ENCODE measurements at places on chromosomes 3 and 15. TPM values are rescaled to one million over a fixed set of nuclear protein-coding genes. Genes with fewer than 3 reads are reported as not detected.

- no peak within 1 kb of the TSS for H3K27ac ChIP-seq
- no peaks in the 10 kb centered on the region for H3K36me3 ChIP-seq
- H3K4me1 ChIP-seq: no peaks in the 10 kb centered on the region
- no peak for DNase-seq
These were observed at the start of gene GJD2 for GRCh38 chr15:34754674-34755418. Gene GJD2, minus strand, starts transcription at chr15:34754998. Its CDS starts 510 bp downstream, at chr15:34754488.

- H3K27me3 ChIP-seq: no peaks in the 10 kb centered on the region
- no peaks in the 10 kb centered on the region for H3K36me3 ChIP-seq
- no peak overlapping the region for H3K4me3 ChIP-seq
- DNase-seq: no peak
These were observed 7.5 kb downstream of the HEXA start for GRCh38 chr15:72368325-72368724.

Gene SELENOK
- 104 TPM for total RNA-seq

Gene ZIC4
- not detected for total RNA-seq

- H3K4me1 ChIP-seq: no peaks in the 10 kb centered on the region
- no peaks in the 10 kb centered on the region for H3K27me3 ChIP-seq
- no peak for DNase-seq
- H3K27ac ChIP-seq: no peak overlapping the region
- no peaks in the 10 kb centered on the region for H3K36me3 ChIP-seq
- H3K4me3 ChIP-seq: no peak overlapping the region
These were observed 35.6 kb downstream of the SRPRB start for GRCh38 chr3:133841196-133841595.

Gene EAF2
- 6.4 TPM for total RNA-seq

Gene COMMD4
- total RNA-seq: 26.3 TPM
